ENCODE measurements at places on chromosomes 1 and 21.

DNA sequence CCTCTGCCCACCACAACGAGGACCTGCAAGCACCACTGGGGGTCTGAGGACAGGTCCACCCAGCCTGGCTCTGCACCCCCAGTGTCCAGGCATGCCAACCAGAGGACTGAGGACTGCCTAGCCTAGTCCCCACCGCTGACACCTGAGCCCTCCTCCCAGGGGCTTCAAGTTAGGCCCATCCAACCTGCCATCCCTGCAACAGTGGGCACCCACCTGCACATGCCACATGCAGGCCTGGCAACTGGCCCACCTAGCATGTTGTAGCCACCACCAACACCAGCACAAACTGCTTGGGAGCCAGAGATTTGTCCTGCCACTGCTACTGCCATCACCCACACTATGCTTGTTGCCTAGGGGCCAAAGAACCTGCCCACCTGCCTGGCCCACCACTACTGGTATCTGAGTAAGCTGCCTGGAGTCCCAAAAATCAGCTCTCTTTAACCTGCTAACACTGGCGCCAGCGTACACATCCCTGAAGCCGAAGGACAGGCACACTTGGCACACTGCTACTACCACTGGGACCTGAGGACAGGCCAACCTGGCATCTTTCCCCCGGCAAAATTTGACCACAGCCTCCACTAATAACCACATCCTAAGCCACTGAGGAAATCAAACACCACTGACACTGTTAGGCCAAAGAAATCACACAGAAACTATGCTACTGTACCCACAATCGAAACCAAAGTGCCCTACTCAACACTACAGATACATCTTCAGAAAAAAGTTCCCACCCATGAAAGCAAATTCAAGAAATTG, 61.5 kb downstream of the PSMG1 start:
- no peak for DNase-seq

- DNase-seq: peak; percentile 72
These were observed 46.6 kb downstream of the VPS26C start for GRCh38 chr21:37220433-37220980.

DNA sequence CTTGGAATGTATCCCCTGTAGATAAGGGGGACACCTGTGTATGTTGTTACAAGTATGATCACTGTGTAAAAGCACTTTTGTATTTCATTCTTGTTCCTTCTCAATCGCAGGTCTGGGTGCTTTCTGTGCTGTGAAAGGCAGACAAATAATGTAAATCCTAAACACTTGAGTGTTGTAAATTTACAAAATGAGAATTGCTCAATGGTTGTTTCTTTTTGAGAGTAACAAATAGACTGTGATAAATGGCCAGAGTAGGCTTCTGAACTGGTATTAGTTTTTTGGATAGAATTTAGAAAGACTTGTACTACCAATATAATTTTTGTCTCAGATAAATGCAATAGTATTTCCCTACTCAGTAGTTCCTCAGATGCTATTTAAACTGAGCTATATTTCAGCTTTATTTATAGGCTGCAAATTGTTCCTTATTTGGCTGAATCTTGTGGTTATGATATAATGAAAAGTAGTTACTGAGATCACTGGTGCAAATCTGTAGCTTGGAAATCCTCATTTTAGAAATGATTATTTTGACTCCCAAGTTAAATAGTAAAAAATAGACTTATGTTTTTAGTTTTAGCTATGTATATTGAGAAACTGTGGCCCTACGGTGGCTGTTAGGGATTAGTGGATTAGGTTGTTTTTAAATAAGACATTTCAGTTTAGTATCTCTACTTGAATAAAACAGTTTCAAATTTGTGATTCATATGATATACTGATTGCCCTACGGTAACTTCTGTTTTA, 9.2 kb downstream of the BACH1 start:
- no peak for DNase-seq

- DNase-seq: no peak
These were observed 26.8 kb downstream of the SESN2 start for GRCh38 chr1:28286111-28286510.

- no peak for DNase-seq
These were observed 42.7 kb upstream of the SLC19A2 start for GRCh38 chr1:169528215-169529067.

GRCh38 chr21:40613546-40614030, 233.4 kb downstream of the DSCAM start:
- DNase-seq: no peak

DNA sequence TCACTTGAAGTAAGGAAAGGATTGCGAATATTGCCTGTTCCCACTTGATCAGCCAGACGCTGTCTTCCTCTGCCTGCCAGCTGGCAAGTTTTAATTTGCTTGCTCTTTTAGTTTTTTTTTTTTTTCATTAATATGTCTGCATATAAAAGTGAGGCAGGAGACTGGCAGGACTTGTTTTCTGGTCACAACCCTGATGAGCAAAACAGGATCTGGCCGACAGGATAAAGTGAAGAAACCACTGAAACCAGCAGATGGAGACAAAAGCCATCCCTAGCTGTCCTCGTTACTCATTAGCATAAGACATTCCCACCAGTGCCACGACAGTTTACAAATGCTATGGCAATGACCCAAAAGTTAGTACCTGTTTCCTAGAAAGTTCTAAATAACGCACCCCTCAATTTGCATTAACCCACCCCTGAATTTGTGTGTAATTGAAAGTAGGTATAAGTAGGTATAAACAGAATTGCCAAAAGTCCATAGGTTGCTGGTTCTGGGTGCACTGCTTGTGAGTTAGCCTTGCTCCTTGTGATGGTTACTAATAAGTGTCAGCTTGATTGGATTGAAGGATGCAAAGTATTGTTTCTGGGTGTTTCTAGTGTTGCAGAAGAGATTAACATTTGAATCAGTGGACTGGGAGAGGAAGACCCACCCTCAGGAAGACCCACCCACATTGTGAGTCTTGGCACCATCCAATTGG, 60.8 kb downstream of the ZNF684 start:
- peak; percentile 9 for DNase-seq

DNA sequence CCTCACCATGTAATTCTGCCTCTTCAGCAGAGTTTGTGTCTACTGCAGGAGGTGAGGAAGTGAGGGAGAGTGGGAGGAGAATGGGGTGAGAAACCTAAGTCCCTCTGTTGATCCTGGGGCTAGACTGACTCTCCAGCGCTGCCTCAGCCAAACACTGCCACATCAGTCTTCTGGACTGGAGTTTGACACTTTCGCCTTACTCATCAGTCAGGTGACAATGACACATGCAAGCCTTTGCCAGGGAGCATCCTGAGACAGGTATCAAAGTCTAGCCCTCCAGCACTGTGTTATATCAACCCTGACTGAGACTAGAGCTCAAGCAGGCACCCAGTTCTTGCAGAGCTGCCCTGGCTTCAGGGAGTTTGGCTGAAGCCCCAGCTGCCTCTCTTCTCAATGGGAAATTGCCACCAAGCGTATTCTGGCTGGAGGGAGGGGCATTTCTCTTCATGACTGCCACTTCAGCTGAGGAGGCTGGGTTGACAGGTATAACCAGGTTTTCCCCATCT, 33.3 kb upstream of the SUCO start:
- DNase-seq: no peak

DNA sequence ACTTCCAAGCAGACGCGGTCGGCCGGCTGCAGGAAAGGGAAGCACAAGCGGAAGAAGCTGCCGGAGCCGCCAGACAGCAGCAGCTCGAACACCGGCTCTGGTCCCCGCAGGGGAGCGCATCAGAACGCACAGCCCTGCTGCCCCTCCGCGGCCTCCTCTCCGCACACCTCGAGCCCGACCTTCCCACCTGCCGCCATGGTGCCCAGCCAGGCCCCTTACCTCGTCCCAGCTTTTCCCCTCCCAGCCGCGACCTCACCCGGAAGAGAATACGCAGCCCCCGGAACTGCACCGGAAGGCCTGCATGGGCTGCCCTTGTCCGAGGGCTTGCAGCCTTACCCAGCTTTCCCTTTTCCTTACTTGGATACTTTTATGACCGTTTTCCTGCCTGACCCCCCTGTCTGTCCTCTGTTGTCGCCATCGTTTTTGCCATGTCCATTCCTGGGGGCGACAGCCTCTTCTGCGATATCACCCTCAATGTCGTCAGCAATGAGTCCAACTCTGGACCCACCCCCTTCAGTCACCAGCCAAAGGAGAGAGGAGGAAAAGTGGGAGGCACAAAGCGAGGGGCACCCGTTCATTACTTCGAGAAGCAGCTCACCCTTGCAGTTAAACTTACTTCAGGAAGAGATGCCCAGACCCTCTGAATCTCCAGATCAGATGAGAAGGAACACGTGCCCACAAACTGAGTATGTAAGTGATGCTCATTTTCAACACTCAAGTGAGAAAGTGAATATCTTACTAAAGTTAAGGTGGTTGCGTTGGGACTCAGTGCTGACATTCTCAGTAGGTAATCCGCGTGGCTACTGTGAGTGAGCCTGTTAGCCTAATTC, 25.5 kb downstream of the UTS2 start:
- DNase-seq: no peak

DNA sequence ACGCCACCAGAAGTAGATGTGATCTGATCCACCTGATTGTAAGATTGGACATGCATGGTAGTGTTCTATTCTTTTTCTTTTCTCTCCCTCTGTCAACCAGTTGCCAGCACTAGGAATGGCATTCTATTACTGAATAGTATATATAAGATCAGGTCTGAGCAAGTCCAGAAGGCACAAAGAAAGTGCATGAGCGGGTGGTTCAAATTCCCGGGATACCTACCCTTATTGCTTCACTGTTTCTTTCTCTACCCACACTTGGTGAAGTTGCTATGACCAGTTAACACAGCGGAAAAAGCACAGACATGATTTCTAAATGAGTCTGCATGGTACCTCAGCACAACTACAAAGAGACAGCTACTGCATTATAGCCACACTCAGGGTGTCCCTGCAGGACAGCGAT, 64.0 kb downstream of the SLC9A1 start:
- DNase-seq: no peak

- no peak for DNase-seq
These were observed 44.8 kb downstream of the DHRS3 start for GRCh38 chr1:12573015-12573825.

- DNase-seq: no peak
These were observed 4.9 kb upstream of the TBX15 start for GRCh38 chr1:118992868-118993699.

DNA sequence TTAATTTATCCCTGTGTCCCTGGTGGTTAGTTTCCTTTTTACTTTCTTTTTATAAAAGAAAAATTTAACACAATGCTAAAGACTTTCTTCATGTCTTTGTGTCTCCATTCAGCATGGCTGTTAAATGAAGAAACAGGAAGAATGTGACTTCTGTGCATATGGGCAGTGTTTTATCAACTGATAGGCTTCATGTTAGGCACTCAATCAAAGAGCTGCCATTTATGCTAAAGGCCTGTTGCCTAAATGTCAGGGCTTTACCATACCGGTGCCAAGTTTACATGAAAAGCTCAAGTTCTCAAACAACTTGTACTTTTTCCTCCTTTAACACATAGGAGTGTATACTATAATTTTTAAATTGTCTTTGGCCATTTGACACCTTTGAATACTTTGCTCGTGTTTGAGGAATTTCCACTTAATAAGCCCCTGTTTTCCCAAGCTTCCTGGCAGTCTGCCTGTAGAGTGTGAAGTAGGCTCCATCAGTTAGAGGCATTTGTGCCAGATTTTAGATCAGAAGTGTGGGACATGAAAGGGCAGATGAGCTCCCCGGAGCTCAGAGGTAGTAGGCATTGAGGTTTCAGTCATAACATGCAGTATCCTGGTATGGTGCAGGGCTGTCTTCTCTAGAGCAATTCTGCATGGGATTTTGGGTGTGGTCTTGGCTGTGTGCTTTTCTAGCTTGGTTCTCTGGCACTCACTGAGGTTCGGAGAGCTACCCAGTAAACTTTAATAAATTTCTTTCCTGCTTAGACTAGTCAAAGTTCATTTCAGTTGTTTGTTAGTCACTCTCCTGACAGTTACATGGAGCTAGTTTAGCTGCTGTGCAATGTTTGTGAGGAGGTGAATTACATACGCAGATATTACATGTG, 119.0 kb downstream of the LEPR start:
- no peak for DNase-seq

DNA sequence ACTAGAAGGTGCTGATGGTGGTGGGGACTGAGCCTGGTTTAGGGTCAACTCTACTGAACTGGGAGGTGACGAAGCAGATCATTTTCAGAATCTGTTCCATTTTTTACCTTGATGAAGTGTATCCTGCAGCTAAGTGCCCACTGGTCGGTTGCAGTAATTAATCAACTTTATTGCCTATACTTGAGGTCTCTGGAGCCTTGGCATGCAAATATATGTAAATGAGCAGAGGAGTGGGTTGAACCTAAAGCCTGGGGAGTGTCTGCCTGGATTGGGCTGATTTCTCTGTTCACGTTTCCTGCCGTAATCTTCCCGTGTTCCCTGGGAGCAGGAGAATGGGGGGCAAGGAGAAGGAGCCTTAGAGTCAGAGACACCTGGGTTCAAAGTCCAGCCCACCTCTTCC, 286.8 kb downstream of the PTPRU start:
- no peak for DNase-seq

- no peak for DNase-seq
These were observed at the start of gene C2CD2 for GRCh38 chr21:41953831-41954653. TSS of gene C2CD2 (minus strand) at chr21:41954018. CDS start at chr21:41953648, 370 bp downstream.

DNA sequence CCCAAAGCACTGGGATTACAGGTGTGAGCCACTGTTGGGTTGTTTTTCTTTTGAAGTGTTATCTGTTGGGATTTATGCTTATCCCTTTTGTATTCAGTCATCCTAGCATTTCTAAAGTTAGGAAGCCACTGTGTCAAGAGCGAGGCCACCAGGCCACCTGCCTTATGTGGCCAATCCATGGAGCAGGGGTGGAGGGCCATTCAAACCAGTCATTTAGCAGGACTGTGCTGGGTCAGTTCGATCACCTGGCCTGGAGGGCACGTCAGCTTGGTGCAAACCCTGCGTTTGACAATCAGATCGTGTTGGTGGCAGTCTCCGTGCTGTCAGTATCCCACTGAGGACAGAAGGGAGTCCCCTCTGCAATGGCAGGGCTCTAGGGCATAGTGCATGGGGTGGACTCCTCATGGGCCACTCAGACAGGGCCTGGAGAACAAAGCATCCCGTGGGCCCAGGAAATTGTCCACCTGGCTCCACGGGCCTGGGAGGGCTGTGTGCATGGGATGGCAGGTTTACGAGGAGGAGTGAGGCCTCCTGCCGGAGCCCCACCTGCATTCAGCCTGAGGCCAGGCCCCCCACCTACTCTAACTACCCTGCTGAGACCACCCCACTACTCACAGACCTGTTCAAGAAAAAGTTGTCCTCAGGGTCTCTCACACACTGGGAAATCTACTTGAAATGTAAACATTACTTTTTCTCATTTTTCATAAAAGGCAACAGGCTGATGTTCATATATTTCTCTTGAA, 242.3 kb downstream of the SDCCAG8 start:
- no peak for DNase-seq

DNA sequence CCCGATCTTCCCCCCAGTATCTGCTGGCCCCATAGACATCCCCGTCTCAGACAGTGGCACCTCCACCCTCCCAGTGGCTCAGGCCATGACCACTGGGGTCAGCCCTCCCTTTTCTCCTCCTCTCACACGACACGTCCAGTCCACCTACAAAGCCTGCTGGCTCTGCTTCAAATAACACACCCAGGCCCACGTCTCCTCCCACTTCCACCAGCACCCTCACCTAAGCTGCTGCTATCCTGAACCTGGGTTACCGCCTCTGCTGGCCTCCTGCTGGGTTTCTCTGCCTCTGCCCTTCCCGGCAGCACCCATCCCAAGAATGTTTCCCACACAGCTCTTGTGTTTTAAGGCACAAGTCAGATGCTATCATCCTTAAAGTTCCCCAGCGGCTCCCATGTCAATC, 26.0 kb downstream of the MX2 start:
- DNase-seq: no peak
